ENCODE measurements at places on chromosomes 7 and 10. TPM values are rescaled to one million over a fixed set of nuclear protein-coding genes. Genes with fewer than 3 reads are reported as not detected.

DNA sequence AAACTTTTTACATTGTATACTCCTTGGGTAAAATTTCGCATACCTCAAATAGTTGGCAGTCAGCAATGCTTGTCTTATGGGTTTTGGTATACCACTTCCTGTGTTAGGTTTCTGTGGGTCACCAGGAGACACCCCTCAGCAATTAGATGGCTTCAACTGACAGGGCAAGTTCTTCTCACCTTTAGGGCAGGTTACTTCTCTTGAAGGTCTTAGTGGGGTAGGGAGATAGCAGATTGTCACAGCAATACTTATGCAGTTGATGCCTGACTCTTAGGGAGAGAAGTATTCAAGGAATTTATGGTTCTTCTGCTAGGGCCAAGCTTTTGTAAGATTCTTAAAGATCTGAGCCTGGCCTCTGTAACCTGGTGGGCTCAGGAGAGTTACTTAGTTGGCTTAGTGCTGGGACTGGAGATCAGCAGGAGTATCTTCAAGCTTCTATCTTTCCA is 42.9 kb downstream of the MKLN1 start:
- DNase-seq = peak; percentile 84

- no peak for DNase-seq
Measured at GRCh38 chr7:94135180-94135579, 131.0 kb upstream of the BET1 start.

Gene LRRTM3
- total RNA-seq = not detected

Gene NPSR1
- not detected for total RNA-seq

DNA sequence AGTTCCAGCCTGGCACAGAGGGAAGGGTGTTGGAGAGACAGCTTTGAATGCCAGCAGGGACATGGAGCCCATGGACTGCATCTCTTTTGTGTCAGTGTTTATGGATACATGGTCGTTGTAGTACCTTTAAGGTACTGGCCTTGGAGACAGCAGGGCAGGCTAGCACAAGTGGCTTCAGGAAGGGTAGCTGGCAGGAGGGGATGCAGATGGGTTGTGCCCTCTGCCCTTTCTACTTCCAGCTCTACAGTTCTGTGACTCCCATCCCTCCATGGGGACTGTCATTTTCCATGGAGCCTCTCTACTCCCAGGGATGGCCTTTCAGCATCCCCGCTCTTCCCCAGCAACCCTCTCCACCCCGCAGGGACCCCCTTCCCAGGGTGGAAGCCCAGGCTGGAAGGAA is 25.1 kb downstream of the POLL start:
- no peak for DNase-seq

Gene MSMB
- not detected for total RNA-seq

DNA sequence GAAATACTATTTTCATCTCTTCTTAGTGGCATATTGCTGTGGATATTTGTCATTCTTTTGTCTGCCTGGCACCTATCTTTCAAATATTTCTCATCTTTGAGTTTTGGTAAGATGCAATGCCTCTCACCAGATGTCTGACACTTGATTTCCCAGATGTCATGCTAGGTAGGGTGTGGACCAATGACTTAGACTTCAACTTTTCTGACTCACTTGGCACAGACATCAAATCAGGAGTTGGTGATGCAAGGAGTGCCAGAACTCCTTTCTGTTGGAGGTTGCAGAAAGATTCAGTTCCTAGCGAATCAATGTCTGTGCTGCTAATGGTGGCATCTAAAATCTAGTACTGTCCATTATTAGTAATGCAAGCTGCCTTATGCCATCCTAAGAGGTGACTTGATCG is 216.9 kb upstream of the FERD3L start:
- peak; percentile 15 for DNase-seq

- DNase-seq = no peak
Measured at GRCh38 chr7:3712841-3713240, 411.8 kb downstream of the SDK1 start.

All from M059J (cell line).